ENCODE measurements at places on chromosomes 12 and 14.

GRCh38 chr14:103131580-103131979 lies 8.3 kb downstream of the TNFAIP2 start:
- no peak for DNase-seq

DNA sequence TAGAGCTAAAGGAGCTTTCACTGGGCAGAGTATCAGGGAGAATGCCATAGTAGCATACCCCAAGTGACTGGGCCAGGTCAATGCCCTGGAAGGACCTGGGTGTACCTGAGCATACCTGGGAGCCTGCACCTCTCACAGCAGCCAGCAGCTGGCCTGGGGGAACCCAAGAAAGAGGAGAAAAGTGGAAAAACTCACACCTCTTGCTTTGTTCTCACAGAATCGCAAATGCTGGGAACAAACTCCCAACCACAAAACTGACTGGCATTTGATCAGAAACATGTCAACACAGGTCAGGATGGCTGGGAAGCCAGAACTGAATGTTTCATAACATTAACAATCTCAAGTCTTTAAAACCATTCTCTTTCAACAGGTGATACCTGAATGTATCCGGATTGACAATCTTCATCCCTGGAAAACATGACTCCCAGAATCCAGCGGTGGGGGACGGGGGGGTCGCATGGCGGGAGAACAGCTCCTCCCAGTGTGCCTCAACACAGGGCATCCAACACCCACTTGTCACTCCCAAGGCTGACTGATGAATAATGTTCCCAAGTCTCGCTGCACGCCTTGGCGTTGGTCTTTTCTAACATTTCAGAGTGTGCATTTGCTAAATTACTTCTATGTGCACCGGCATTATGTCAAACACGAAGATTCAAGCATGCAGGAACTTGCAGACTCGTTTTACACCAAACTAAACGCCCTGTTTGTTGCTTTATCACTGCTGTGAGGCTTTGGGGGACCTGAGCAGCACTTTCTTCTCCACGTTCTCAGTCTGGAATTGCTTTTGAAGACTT lies 7.9 kb downstream of the FOXN3 start:
- no peak for DNase-seq

GRCh38 chr14:67018720-67019119 lies 170.5 kb upstream of the GARIN2 start:
- DNase-seq, result no peak

DNA sequence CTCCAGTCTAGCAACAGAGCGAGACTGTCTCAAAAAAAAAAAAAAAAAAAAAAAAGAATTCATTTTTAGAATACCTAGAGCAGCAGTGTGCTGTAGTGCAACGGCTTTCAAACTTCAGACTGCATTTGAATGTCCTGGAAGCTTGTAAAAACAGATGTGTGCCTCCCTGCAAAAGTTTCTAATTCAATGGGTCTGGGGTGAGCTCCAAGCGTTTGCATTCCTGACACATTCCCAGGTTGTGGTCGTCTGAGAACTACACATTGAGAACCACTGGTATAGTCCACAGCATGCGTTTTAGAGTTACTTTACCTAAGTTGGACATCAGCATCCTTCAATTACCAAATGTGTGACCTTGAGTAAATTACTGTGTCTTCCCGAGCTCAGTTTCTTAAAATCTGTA lies 816.8 kb downstream of the NRXN3 start:
- DNase-seq, result no peak

GRCh38 chr12:39592295-39592694 lies 27.3 kb downstream of the ABCD2 start:
- DNase-seq, result no peak

DNA sequence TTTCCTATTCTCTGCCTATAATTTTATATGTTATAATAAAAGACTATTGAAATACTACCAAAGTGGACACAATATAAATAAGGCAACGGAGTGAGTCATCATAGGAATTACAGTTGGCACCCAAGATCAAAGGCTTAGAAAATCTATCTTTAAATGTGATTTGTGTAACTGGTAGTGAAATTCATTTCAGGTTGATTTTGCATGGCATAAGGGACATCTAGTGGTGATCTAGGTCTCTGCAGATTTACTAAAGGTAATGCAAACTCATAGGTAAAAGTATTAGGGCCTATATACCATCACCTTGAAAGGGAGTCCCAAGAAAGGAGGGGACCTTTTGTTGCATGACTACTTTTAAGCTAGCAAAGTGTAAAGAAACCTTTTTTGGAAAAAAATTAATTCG lies 527.2 kb downstream of the NRXN3 start:
- DNase-seq, result no peak
